B cell (primary cell): ENCODE measurements at places on chromosomes 3 and 15. TPM values are rescaled to one million over a fixed set of nuclear protein-coding genes. Genes with fewer than 3 reads are reported as not detected.

The CCNB2 gene
- 0.67 TPM in 1 of 2 replicates, not detected in the other for total RNA-seq

The SH2D7 gene
- total RNA-seq: not detected in 2 replicates

The FOXB1 gene
- not detected in 2 replicates for total RNA-seq

The NPAP1 gene
- not detected in 2 replicates for total RNA-seq

The GP9 gene
- total RNA-seq: not detected in 2 replicates

The CDC25A gene
- total RNA-seq: 0.07 and 0.53 TPM in 2 replicates

The KLF15 gene
- 0.83 and 2.2 TPM in 2 replicates for total RNA-seq

The GCNT3 gene
- total RNA-seq: not detected in 2 replicates

The DNAH12 gene
- total RNA-seq: 0.17 and 0.39 TPM in 2 replicates

The LRRC34 gene
- total RNA-seq: 7.1 and 11.8 TPM in 2 replicates

The FBXO40 gene
- total RNA-seq: not detected in 2 replicates

The SI gene
- not detected in 2 replicates for total RNA-seq

The PDCD7 gene
- total RNA-seq: 43.2 and 47.0 TPM in 2 replicates

The CASR gene
- total RNA-seq: not detected in 2 replicates

The NME9 gene
- not detected in 2 replicates for total RNA-seq

The CHRNA7 gene
- total RNA-seq: not detected in 2 replicates

The SLC35G2 gene
- 6.3 and 9.4 TPM in 2 replicates for total RNA-seq

The SHC4 gene
- 0.69 and 0.75 TPM in 2 replicates for total RNA-seq
